ENCODE measurements at places on chromosomes 2 and 18.
A peak's percentile ranks its signal among the peaks of the same experiment; 100 is the strongest.

DNA sequence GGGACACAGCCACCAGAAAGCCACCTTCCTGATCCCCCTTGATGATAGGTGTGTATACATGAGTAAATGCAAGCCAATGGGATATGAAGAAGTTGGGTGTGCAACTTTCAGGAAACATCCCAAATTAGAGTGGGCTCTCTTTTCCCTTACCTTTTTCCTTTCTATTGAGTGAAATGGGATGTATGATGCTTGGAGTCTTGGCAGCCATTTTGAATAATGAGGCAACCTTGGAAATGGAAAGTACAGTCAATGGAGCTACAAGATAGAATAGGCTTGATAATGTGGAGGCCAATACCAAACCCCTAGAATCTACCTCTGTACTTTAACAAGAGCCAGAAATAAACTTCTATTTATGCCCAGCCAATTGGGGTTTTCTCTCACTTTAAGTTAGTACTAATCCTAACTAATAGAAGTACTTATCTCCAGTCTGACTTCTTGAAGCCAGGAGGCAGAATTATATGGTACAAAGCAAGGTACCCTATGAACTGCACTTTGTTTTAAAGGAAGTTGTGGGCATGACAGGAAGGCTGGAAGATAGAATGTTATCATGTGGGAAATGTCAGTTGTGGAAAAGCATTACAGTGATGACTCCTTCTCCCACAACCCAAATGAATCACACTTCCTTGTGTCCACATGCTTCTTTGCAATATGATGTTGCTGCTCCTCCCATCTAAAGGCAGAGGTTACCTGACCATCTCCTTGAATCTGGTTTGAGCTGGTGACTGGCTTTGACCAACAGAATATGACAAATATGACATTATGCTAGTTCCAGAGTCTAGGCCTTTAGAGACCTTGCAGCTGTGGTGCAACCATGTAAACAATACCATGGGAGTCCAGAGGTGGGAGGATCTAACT is 12.9 kb upstream of the NABP1 start:
- H3K4me3 ChIP-seq = no peak overlapping the region
- no peaks in the 10 kb centered on the region for H3K27me3 ChIP-seq
- H3K4me1 ChIP-seq = peaks cover 6% of the 10 kb centered on the region
- H3K36me3 ChIP-seq = no peaks in the 10 kb centered on the region
- no peak overlapping the region for H3K27ac ChIP-seq

DNA sequence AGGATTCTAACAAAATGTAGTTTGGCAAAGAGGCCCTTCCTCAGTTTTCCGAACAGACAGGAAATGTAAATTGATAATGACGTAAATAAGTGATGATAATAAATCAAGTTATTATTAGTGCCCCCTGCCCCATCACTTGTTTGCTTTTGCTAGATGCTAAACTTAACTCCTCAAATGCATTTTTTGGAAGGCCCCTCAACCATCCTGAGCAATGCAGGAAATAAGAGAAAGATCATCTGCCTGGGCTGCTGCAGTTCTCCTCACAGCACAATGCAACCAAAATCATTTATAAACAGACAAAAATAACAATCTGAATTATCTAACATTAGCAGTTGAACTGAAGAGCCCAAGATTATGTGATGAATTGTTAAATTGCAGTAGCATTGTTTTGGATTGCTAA is 62.6 kb upstream of the PSMD14 start:
- H3K27ac ChIP-seq = no peak overlapping the region
- no peak for DNase-seq
- H3K4me1 ChIP-seq = no peaks in the 10 kb centered on the region
- H3K27me3 ChIP-seq = no peaks in the 10 kb centered on the region

DNA sequence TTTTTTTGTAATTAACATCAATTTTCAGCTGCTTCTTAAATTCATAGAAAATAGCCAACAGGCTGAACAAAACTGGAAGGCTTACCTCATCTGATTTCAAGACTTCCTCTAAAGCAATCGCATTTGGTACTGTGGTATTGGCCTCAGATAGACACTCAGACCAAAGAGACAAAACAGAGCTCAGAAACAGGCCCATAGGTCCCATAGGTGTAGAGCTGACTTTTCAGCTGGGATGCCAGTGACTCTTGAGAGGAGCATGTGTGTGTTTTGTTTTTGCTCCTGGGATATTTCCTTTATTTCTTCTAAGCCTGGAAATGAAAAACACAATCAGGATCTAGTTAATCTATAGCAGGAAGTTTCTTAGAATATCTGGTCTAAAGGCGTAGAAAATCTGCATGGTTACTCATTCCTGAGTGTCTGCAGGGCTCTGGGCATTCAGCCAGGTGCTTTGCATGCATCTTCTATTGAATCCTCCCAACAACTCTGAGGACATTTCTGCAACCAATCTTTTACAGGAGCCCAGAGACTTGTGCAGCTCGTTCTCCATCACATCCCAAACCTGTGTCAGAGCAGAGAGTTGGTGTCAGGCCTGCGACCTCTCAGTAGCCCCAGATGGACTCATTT is 190.8 kb downstream of the RTP5 start:
- H3K4me1 ChIP-seq = no peaks in the 10 kb centered on the region
- no peaks in the 10 kb centered on the region for H3K36me3 ChIP-seq
- DNase-seq = no peak
- no peaks in the 10 kb centered on the region for H3K27me3 ChIP-seq

- no peaks in the 10 kb centered on the region for H3K36me3 ChIP-seq
- no peak overlapping the region for H3K27ac ChIP-seq
- no peak overlapping the region for H3K4me3 ChIP-seq
- no peak for DNase-seq
- H3K4me1 ChIP-seq = peaks cover 10% of the 10 kb centered on the region
Measured at GRCh38 chr2:230681171-230681545, 31.5 kb upstream of the CAB39 start.

GRCh38 chr18:58661423-58661822 is 9.8 kb upstream of the MALT1 start:
- H3K36me3 ChIP-seq = no peaks in the 10 kb centered on the region
- H3K4me1 ChIP-seq = no peaks in the 10 kb centered on the region
- H3K27ac ChIP-seq = no peak overlapping the region
- DNase-seq = peak; percentile 42

DNA sequence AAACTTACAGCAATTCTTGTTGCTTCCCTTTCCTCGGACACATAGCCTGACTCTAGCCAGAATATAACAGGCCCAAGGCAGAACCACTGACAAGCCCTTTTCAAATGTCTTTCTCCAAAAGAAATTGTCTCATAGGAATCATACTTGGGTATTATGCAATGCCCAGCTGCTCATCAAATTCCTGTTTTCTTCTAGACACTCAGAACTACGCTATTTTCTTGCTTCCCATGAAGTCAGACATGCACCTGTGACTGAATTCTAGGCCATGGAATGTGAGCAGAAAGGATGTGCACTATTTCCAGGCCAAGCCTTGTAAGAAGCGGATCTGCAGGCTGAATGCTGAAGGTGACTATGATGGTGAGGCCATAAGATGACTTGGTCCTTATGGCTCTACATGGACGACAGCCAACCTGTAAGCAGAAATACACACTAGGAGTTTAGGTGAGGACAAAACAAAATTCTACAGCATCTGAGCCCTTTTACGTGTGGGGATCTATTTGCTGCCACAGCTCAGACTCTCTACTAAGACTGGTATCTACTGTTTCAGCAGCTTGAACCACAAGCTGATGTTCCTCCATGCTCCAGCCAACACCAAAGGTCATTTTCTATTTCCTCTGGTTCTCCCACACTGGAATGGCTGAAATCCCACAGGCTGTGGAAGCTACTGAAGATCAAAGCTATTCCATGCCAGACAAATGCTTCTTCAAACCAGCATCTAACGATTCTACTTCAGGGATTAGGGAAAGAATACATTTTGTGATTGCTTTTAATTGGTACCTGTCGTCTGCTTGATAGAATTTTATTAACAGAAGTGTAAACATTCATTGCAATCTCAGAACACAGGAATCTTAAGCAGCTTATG is 378.7 kb downstream of the RBM43 start:
- DNase-seq = no peak
- H3K36me3 ChIP-seq = peaks cover 5% of the 10 kb centered on the region
- H3K27me3 ChIP-seq = no peaks in the 10 kb centered on the region
- no peaks in the 10 kb centered on the region for H3K4me1 ChIP-seq

DNA sequence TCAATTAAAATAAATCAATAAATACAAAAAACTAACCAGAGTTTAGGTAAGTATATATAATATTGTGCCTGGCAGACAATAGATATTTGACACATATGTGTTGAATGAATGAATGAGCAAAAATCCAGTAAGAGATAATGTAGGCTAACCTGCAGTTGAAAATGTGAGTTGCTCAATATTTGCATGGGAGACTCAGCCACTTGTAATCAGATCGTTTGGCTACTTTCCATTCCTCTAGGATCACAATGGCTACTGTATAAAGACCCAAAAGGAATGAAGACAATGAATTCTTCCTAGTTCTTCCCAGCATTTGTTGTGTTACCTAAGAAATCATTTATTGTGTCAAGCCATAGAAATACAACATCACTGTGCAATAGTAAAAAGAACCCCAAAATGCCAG is 25.3 kb downstream of the PIEZO2 start:
- no peak overlapping the region for H3K4me3 ChIP-seq
- no peaks in the 10 kb centered on the region for H3K36me3 ChIP-seq
- no peak overlapping the region for H3K27ac ChIP-seq

- DNase-seq = no peak
- no peak overlapping the region for H3K27ac ChIP-seq
- peaks cover 6% of the 10 kb centered on the region for H3K4me1 ChIP-seq
- H3K36me3 ChIP-seq = no peaks in the 10 kb centered on the region
- H3K27me3 ChIP-seq = no peaks in the 10 kb centered on the region
- H3K4me3 ChIP-seq = no peak overlapping the region
Measured at GRCh38 chr2:213101692-213102460, 49.5 kb downstream of the IKZF2 start.

DNA sequence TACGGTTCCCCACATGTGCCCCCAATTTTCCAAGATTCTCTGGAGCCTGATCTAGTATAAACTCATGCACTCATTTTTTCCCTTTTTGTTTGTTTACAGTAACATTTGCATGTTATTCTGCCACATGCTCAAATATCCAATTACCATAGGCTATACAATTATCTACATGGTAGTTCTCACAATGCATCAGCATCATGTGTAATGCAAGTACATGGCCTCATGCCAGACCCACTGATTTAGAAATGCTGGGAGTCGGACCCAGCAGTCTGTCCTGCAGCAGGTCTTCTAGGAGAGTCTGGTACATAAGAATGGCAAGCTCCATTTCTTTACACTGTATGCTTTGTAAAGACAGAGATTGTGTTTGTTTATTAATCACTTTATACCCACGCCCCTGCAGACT is 107.7 kb downstream of the CBLN2 start:
- H3K27me3 ChIP-seq = no peaks in the 10 kb centered on the region
- no peak for DNase-seq
- H3K4me1 ChIP-seq = no peaks in the 10 kb centered on the region
- H3K36me3 ChIP-seq = no peaks in the 10 kb centered on the region

- H3K4me3 ChIP-seq = no peak overlapping the region
- H3K27me3 ChIP-seq = no peaks in the 10 kb centered on the region
- no peaks in the 10 kb centered on the region for H3K4me1 ChIP-seq
- DNase-seq = no peak
- no peak overlapping the region for H3K27ac ChIP-seq
- no peaks in the 10 kb centered on the region for H3K36me3 ChIP-seq
Measured at GRCh38 chr2:10971161-10971887, 59.6 kb downstream of the KCNF1 start.

- DNase-seq = peak; percentile 83
- no peaks in the 10 kb centered on the region for H3K36me3 ChIP-seq
- H3K27me3 ChIP-seq = no peaks in the 10 kb centered on the region
- no peak overlapping the region for H3K4me3 ChIP-seq
- peak overlapping the region; percentile 33 for H3K27ac ChIP-seq
- H3K4me1 ChIP-seq = peaks cover 5% of the 10 kb centered on the region
Measured at GRCh38 chr2:128535953-128536352, 217.3 kb upstream of the HS6ST1 start.

- no peaks in the 10 kb centered on the region for H3K36me3 ChIP-seq
- no peak for DNase-seq
- H3K4me3 ChIP-seq = no peak overlapping the region
- no peak overlapping the region for H3K27ac ChIP-seq
- peaks cover 2% of the 10 kb centered on the region for H3K4me1 ChIP-seq
Measured at GRCh38 chr2:85173909-85174308, 40.7 kb downstream of the TCF7L1 start.
